ENCODE measurements at places on chromosomes 12 and 14. TPM values are rescaled to one million over a fixed set of nuclear protein-coding genes. Genes with fewer than 3 reads are reported as not detected.

DNA sequence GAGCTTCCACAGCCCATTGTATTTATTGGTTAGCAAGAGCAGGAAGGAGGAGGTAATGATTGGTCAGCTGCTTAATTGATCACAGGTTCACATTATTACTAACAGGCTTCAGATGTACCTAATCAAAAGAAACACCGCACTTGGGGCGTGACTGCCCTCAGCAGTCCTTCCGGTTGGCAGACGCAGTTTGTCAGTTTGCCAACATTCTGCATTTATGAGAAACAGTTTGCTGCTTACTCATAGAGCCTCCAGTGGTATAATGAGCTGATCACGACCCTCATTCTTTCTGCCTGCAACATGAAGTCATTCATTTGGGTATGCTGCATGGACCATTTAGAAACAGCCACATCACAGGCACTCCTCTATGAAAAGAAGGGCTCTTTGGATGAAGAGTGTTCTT lies 42.5 kb upstream of the PPM1H start:
- H3K36me3 ChIP-seq, result no peaks in the 10 kb centered on the region
- no peaks in the 10 kb centered on the region for H3K27me3 ChIP-seq
- no peaks in the 10 kb centered on the region for H3K4me1 ChIP-seq
- H3K27ac ChIP-seq, result no peak overlapping the region
- no peak overlapping the region for H3K4me3 ChIP-seq

DNA sequence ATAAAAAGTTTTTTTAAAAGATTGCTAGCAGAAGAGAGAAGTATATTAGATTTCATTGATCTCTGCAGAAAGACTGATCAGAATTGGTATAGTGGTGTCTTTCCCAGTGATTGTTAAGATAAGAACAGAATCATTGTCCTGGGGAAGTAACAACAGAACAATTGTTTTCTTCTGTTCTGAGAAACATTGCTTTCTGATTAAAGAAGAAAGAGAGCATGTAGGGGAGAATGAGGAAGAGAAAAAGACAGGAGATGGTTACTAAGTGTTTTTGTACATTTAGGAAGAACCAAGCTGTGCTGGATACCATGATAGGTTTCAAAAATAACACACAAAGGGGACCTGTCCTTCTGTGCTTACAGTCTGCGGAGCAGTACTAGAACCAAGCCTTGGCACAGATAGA lies 5.0 kb downstream of the USP30 start:
- no peak for DNase-seq
- H3K4me3 ChIP-seq, result no peak overlapping the region
- H3K27me3 ChIP-seq, result no peaks in the 10 kb centered on the region
- peaks cover 17% of the 10 kb centered on the region for H3K4me1 ChIP-seq

- H3K27ac ChIP-seq, result no peak overlapping the region
- no peak overlapping the region for H3K4me3 ChIP-seq
- no peaks in the 10 kb centered on the region for H3K27me3 ChIP-seq
- H3K36me3 ChIP-seq, result no peaks in the 10 kb centered on the region
- no peak for DNase-seq
Observed at GRCh38 chr12:30847259-30847658, 79.3 kb upstream of the TSPAN11 start.

- H3K27ac ChIP-seq, result peak overlapping the region; percentile 80
- H3K4me3 ChIP-seq, result no peak overlapping the region
- no peaks in the 10 kb centered on the region for H3K27me3 ChIP-seq
- H3K36me3 ChIP-seq, result no peaks in the 10 kb centered on the region
- H3K4me1 ChIP-seq, result peaks cover 41% of the 10 kb centered on the region
- peak; percentile 90 for DNase-seq
Observed at GRCh38 chr12:124939421-124940142, 25.1 kb upstream of the UBC start.

DNA sequence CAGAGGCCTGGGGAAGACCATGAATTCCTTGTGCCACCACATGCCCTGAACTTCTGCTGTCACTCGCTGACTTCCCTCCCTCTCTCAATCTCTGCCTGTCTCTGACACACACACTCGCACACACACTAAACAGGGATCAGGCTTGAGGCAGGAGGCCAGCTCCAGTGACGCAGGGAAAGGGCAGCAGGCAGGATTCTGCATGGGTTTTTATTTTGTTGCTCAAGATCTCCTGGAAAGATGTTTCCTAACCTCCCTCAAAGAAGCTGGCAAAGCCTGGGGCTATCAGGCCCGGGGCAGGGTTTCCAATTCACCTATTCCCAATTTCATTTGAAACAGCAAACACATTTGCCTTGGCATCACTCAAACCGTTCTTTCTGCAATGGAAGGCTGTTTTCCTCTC lies 27.7 kb upstream of the PEX5 start:
- H3K27me3 ChIP-seq, result no peaks in the 10 kb centered on the region
- peaks cover 6% of the 10 kb centered on the region for H3K4me1 ChIP-seq
- H3K36me3 ChIP-seq, result no peaks in the 10 kb centered on the region
- H3K4me3 ChIP-seq, result no peak overlapping the region
- no peak for DNase-seq

DNA sequence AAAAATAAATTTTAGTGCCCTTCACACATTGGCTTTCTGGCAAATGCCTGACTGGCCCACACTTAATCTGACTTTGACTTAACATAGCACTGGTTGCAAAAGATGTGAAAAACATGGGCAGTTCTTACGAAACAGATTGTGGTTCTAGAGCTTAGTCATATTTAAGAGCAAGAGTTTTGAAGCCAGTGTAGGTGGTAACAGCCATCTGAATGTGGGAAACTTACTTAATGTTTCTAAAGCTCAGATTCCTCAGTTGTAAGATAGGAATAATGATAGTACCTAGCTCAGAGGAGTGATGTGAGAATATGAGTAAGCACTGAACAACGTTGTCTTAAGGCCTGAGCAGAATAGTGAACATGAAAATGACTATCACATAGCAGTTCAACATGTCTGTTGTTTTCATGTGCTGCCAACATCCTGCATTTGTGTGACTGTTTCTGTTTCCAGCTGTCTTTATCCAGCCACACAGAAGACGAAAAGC lies 262.7 kb downstream of the SYT1 start:
- H3K4me3 ChIP-seq, result no peak overlapping the region
- H3K36me3 ChIP-seq, result no peaks in the 10 kb centered on the region
- no peak overlapping the region for H3K27ac ChIP-seq

DNA sequence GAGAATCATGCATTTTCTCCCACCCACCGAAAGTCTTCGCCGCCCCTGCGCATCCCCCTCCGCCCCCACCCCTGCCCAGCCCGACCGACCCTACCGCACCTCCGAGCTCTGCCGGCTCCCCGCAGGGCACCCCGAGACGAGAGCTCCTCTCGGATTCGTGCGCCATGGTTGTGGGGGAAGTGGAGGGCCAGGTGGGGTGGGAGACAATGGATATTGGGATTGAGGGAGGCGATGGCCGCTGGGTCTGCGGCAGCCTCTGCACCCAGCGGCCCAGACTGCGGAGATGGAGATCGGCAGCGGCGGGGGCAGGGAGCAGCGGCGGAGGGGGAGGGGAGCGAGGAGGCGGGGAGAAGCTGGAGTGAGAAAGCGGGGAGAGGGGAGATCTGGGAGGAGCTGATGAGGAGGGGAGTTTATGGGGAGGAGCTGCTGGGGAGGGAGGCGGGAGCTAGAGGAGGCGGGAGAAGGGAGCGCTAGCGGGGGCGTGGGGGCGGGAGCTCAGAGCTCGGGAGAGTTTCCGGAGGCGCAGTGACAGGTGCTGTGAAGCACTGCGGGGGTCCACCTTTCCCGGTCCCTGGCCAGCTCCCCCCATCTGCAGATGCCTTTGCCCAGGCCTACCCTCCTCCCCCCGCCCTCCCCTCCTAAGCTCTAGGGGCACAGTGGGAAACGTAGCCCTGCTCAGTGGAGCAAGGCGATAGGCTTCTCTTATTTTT lies at the start of gene SALL2:
Gene SALL2, minus strand, starts transcription at position 385 of the 710 bp plus-strand sequence. Its CDS starts 219 bp downstream, at position 166.
- peaks cover 9% of the 10 kb centered on the region for H3K4me1 ChIP-seq
- H3K27ac ChIP-seq, result no peak within 1 kb of the TSS
- H3K27me3 ChIP-seq, result no peaks in the 10 kb centered on the region
- no peaks in the 10 kb centered on the region for H3K36me3 ChIP-seq
- peak within 1 kb of the TSS; percentile 70 for H3K4me3 ChIP-seq
- peak; percentile 83 for DNase-seq

- H3K4me1 ChIP-seq, result peaks cover 36% of the 10 kb centered on the region
- H3K36me3 ChIP-seq, result peaks cover 36% of the 10 kb centered on the region
- no peak overlapping the region for H3K27ac ChIP-seq
- no peaks in the 10 kb centered on the region for H3K27me3 ChIP-seq
Observed at GRCh38 chr12:118140825-118141224, 4.9 kb downstream of the PEBP1 start.

DNA sequence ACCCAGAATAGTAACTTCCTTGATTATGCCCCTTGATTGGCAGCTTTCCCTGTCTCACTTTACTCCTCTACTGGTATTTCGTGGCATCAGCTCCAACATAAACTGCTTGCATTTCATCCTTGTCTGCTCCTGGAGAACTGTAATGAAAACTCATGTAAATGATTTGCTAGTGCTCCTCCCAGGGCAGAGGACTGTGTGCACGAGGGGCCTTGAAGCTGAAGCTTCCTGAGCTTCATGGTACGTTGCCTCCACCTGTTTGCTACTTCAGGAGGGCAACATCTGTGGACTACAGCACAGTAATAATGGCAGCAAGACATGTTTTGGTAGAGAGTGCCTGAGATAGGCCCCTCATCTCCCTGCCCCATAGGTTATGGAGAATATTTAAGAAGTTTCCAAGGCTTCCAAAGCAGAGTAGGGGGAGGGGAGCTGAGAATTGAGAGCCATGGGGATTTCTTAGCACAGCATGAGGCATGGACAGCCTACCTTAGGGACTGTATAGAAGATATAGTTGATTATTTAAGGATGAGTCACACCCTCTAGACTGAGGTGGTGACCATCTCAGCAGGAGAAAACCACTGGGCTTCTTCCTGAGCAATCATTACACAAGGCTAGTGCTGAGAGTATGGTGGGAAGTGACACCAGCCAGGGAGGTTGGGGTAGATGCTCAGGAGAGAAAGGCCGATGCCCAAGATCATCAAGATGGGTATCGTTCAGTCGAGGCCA lies 29.5 kb downstream of the CCDC198 start:
- H3K4me1 ChIP-seq, result no peaks in the 10 kb centered on the region
- no peak for DNase-seq
- no peak overlapping the region for H3K4me3 ChIP-seq
- no peak overlapping the region for H3K27ac ChIP-seq
- no peaks in the 10 kb centered on the region for H3K36me3 ChIP-seq

- no peak overlapping the region for H3K27ac ChIP-seq
- H3K27me3 ChIP-seq, result no peaks in the 10 kb centered on the region
- H3K4me3 ChIP-seq, result no peak overlapping the region
- H3K4me1 ChIP-seq, result peaks cover 5% of the 10 kb centered on the region
- no peak for DNase-seq
Observed at GRCh38 chr12:11635341-11635740, 14.1 kb upstream of the ETV6 start.

GRCh38 chr12:101857043-101857558 lies 20.3 kb upstream of the DRAM1 start:
- H3K27ac ChIP-seq, result no peak overlapping the region
- no peak for DNase-seq
- H3K27me3 ChIP-seq, result no peaks in the 10 kb centered on the region
- H3K36me3 ChIP-seq, result no peaks in the 10 kb centered on the region
- H3K4me1 ChIP-seq, result peaks cover 8% of the 10 kb centered on the region
- no peak overlapping the region for H3K4me3 ChIP-seq

DNA sequence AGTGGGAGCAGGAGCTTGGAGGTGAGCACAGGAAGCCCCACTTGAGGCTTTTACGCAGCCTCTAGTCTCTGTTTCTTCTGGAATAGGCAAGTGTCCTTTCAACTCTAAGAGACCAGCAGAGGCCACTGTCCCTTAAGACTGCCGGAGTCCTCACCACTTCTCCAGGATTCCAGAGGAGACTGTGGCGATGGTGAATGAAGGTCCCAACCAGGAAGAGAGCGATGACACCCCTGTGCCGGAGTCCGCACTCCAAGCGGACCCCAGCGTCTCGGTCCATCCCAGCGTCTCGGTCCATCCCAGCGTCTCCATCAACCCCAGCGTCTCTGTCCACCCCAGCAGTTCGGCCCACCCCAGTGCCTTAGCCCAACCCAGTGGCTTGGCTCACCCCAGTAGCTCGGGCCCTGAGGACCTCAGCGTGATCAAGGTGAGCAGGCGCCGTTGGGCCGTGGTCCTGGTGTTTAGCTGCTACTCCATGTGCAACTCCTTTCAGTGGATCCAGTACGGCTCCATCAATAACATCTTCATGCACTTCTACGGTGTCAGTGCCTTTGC lies 442 bp downstream of the FLVCR2 start:
- no peaks in the 10 kb centered on the region for H3K27me3 ChIP-seq
- H3K27ac ChIP-seq, result no peak overlapping the region

- H3K4me3 ChIP-seq, result no peak overlapping the region
- H3K27me3 ChIP-seq, result no peaks in the 10 kb centered on the region
Observed at GRCh38 chr14:59215322-59215721, 26.9 kb downstream of the DAAM1 start.

- H3K36me3 ChIP-seq, result no peaks in the 10 kb centered on the region
- peak; percentile 36 for DNase-seq
- H3K4me1 ChIP-seq, result peaks cover 23% of the 10 kb centered on the region
- H3K27ac ChIP-seq, result peak overlapping the region; percentile 45
Observed at GRCh38 chr12:67515679-67516340, 132.7 kb upstream of the DYRK2 start.

DNA sequence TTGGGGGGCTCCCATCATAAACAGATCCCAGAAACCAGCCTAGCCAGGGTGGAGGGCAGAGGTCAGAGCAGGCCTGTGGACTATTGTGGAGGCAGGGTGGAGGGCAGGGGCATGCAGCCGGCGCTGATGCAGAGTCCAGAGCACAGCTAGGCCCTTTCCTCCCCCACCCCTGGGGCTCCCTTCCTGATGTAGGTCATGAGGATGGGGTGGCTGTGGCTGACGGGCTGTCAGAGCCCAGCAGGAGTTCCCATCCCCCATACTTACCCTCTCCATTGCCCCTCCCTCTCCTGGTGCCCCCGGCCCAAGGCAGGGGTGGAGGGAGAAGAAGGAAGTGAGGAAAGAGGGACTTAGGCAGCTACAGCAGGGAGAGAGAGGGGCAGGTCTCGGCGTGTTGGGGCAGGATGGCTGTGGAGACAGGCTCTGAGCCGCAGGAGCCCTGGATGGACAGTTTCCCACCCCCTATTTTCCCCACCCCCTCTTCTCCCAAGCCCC lies 5.7 kb upstream of the ZNF385A start:
- no peaks in the 10 kb centered on the region for H3K27me3 ChIP-seq
- H3K36me3 ChIP-seq, result no peaks in the 10 kb centered on the region
- no peak overlapping the region for H3K27ac ChIP-seq
- no peaks in the 10 kb centered on the region for H3K4me1 ChIP-seq
- H3K4me3 ChIP-seq, result no peak overlapping the region
- no peak for DNase-seq

DNA sequence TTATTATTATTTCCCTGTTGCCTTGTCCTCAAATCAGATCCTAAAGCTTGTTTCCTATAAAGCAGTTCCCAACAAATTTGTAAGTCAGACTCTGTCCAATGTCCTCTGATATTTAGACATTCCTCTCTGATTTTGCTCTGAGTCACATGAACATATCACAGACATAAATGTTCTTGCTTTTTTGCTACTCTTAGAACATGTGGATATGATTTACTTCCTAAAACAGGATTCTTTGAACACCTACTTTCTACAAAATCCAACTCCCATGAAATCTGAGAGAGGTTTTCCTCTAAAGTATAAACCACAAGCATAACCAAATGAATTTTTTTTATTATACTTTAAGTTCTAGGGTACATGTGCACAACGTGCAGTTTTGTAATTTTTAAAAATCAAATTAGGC lies 181.3 kb upstream of the SLC38A2 start:
- H3K36me3 ChIP-seq, result no peaks in the 10 kb centered on the region
- H3K4me3 ChIP-seq, result no peak overlapping the region
- H3K27ac ChIP-seq, result no peak overlapping the region
- H3K4me1 ChIP-seq, result peaks cover 10% of the 10 kb centered on the region

Gene GPX2
- total RNA-seq, result 26.7 TPM

Gene TSPAN9
- 14.0 TPM for total RNA-seq

Gene MIPOL1
- total RNA-seq, result 27.0 TPM

Gene TPPP2
- 1.3 TPM for total RNA-seq

Gene CCDC38
- total RNA-seq, result not detected

Gene ANO2
- 4.3 TPM for total RNA-seq

Gene ITGB7
- 4.9 TPM for total RNA-seq

Gene BICDL1
- total RNA-seq, result 5.9 TPM

Gene ACOT2
- 28.0 TPM for total RNA-seq

Data from body of pancreas (tissue), 4 donors.